ENCODE measurements at places on chromosomes 7 and 10.

DNA sequence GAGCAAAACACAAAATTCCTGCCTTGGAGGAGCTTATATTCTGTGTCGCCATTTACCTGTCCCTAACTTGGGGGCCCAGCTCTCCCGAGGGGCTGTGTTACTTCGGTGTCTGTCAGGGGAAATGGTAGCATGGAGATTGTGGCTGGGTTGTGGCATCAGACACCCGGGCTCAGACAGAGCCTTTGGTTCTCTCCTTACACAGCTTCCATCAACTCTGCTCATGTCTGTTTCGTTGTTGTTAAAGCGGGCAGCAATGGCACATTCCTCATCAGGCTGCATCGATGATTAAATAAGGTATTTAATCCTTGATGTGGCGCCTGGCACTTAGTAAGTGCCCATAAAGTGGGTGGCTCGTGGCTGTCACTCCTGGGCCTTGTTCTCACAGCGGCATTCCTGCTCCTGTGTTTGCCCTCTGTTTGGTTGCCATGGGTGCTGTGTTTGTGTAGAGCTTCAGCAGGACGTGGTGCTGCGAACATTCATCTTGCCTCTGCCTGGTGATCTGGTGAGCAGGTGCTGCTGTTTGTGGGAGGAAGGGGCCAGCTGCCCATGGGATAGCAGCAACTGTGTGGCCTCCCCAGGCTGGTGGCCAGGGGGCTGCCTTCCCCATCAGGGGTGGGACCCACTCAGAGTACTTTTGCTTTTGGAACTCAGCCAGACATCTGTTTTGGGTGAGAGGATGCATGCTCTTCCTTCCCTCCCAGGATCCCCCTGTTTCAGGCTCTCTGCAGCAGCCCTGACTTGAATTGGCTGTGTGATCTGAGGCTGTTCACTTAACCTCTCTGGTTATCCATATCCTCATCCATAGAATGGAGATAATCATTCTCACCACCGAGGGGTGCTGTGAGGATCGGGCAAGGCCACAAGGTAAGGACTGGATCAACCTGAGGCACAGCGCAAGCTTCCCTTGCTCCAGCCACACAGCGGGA is 207.2 kb upstream of the SVIL start:
- no peak for DNase-seq

DNA sequence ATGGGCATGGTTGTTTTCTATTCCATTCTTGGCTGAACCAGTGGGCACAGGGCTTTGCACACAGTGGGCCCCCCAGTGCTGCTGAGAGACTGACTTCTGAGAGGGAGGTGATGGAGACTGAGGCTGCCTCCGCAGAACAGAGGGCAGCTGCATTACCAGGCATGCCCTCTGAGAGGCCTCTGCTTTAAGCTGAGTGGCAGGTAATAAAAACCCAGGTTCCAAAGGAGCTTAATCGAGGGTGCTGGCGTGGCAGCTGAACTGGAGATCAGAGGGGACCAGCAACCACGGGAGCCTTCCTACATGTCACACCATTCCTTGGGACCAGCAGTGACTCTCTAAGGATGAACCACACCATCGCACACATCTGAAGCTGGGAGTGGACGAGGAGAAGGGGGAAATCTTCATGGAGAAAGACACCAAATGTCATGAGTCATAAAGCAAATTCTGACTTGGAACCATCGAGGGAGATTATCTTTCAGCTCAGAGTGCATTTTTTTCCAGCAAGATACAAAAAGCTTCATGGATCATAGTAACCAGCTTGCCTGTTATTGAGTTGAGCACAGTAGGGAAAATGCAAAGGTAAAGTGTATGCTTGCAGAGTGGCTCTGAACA is 24.6 kb downstream of the HIPK2 start:
- no peak for DNase-seq

GRCh38 chr7:1121476-1121875 is 33.6 kb downstream of the GPER1 start:
- DNase-seq: no peak

GRCh38 chr7:1930381-1931065 is 260.4 kb downstream of the ELFN1 start:
- DNase-seq: no peak

DNA sequence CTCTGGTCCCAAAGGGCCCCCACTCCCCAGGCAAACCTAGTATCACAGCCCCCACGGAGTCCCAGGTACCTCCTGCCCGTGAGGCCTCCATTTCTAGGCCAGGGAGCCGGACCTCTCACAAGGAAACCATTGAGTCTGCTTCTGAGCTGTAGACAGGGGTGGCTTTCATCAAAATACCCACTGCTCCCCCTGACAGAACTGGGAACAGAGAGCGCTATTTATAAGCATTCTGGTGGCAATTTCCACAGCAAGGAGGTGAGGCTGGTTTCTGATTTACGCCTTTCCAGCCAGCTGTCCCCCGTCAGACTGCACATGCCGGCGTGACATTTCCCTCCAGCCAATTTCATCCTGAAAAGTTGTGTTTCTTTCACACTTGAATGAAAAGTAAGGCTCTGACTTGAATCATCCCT is 407.5 kb upstream of the PRKCQ start:
- DNase-seq: no peak

GRCh38 chr7:111982804-111983203 is 223.4 kb downstream of the DOCK4 start:
- no peak for DNase-seq

- no peak for DNase-seq
These were observed 140.3 kb downstream of the VIPR2 start for GRCh38 chr7:159004411-159004810.

DNA sequence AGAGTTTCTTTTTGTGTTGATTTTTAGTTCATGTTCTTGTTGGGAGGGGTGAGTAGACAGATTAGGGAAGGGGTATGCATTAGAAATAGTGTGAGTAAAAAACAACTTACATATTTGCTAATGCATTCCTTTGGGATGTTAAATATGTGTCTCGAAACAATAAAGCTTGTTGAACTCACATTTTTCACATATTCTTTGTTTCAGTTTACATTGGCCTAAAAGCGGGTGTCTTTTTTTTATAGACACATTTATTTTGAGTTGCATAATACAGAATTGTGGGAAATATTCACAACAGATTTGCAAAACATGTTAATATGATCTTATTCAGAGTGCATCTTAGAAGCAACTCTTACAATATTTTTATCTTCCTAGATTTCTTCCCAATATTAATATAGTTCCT is 337.5 kb upstream of the CNTNAP2 start:
- DNase-seq: no peak

DNA sequence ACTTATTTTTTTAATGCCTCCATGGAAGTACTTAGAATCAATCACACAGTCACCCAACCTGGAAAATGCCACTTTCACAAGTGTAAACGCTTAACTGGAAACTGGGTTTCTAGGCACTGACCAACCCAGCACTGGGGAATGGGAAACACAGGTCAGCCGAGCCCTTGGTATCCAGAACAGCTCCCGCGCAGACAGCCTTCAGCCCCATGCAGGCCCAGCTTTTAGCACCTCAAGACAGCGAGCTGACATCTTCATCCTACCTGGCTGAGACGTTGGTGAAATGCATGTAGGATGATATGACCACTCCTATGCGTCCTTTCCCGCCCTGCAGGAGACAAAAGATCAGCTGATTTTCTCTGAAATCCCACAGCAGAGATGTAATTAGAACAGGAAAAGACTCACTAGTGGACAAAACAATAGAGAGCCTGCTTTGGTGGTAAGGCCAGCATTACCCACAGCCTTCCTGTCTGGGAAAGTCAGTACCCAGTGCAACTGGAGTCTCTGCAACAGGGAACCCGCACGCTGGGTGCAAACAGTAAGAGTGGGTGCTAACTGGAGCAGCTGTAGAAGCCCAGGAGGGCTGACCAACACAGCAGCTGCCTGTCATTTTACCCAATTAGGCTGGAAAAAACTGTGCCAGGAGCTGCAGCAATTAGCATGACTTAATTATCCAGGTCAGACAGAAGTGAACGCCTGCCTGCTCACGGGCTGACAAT is 153.7 kb downstream of the TNS3 start:
- DNase-seq: no peak

DNA sequence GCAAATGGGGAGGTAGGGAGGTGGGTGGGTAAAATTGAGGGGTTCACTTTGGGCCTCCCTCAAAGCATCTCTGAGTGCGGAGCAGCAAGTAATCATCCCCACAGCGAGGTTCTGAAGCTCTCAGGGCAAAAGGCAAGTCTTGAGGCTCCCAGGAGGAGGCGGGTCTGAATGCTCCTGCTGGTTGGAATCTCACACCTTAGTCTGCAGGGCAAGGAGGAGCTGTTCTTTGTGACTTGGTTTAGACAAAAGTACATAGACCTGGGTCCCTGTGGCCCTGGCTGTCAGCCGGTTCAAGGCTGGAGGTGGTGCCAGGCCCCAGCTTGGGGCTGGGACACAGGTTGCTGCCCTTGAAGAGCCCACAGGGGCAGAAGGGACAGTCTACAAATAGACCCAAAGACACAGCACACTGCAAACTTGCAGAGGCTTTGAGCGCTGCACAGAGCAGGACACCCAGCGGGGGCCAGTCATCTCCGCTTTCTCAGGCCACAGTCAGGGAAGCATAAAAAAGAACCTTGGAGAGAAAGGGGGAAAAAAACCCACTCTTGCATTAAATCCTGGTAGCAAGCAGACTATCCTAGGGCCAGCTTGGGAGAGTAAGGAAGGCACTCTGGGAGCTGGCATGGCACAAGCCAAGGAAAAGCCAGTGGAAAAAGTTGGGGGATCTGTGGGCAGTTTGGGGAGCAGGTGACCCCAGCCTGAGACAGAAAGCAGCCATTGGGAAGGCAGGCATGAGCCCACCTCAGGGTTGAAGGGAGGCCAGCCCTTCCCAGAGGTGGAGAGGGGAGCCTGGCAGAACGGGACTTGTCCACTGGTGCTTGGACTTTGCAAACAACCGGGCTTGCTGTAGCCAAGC is 926 bp upstream of the C10orf71 start:
- DNase-seq: no peak

DNA sequence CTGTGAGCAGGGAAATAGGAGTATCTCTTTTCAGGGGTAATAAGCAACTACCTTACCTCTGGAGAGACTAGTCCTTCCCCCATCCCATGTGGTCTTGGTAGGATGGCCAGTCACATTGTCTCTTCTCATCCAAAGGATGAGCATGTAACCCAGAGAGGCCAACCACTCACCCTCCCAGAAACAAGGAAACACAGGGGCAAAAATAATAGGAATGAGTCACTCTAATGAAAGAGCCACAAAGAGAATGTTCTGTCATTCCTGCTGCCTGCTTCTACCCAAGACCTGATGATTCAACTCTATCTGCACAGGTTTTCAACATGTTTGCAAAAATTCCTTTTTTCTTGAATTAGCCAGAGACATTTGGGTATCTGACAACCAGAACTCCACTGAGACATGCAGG is 99.3 kb upstream of the NFE2L3 start:
- DNase-seq: no peak

GRCh38 chr7:138483531-138483930 is 23.5 kb downstream of the TRIM24 start:
- DNase-seq: no peak

GRCh38 chr10:63169624-63170023 is 36.5 kb downstream of the NRBF2 start:
- DNase-seq: no peak

DNA sequence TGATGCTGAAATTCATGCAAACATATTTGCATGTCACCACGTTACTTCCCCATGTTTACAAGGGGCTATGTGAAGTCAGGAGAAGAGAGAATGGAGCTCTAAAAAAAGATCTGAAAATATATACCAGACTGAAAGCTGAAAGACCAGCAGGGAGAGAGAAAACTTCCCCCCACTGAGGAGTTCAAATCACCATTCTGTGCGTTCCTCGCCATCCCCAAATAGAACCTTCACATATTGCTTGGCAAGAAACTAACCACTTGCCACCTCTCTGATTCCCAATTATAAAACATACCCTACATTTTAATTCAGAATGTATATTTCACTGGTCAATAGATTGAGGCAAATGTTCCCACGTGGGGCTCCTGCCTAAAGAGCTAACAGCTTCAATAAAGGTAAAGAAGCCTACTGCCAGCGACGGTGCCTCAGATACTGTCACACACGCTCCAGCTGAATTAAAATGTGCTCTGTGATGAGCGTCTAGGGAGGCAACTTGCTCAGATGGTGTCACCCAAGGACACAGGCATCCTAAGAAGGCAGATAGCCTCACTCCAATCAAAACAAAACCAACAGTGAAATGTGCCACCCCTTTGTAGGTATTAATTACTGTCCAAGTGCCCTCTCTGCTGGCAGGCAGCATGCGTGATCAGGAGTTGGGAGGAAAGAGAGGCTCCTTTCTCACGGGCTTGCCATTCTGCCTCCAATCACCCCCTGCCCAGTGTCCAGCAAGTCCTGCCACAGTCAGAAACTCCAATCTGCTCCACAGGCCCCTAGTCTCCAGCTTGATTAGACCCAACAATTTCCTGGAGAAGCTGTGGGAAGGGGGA is 298.2 kb downstream of the GRID1 start:
- DNase-seq: no peak

- DNase-seq: no peak
These were observed 26.7 kb downstream of the SH3PXD2A start for GRCh38 chr10:103828587-103829197.

GRCh38 chr7:117993377-117994003 is 120.2 kb upstream of the CTTNBP2 start:
- no peak for DNase-seq

GRCh38 chr10:90179696-90180407 is 478.5 kb downstream of the KIF20B start:
- DNase-seq: no peak

DNA sequence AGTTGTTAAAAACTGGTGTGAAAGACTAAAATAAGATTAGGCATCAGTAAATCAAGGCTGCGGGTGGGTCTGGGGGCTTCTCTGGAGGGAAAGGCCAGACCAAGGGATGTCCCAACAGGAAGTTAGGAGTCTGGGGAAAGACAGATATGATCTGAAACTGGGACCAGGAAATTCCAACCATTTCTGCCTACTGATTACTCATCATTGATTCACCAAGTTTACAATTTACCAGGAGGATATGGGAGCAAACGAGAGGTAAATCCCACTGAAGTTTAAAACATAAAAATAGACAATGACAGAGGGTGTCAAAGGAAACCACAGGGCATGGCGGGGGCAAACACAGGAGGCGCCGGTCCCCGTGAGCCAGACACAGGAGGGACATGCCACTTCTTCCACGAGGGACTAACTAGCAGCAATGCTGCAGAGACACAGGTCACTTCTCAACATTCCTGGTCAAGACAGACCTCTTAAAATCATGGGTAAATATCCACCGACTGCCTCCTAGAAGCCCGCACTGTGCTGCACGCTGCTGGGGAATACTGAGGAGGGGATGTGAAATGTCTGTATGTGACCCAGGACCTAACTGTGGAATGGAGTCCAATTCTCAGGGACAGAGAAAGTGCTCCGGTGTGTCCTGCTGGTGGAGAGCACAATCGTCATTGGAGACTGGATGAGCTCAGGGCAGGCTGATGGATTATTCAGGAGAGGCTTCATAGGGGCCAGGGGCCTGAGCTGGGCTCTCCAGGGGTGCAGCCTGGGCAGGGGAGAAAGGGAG is 153.4 kb upstream of the KLF14 start:
- DNase-seq: no peak

DNA sequence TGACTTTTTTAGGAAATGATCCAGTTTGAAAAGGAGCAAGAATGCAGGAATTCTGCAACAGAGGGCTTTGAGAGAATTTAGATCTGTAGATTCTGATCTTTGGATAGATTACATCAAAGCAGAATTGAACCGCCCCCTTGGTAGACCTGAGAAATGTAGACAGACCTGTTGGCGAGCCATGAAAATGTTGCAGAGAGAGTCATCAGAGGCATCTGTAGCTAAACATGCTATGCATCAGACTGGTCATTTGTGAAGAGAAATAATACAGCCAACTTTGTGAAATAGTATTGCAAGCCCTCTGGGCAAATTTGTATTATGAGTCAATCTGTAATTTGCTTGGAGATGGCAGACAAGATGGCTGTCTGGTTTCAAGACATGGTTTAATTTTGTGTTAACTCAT is 4.3 kb upstream of the C1GALT1 start:
- DNase-seq: no peak

GRCh38 chr10:114565066-114565465 is 93.0 kb downstream of the ABLIM1 start:
- no peak for DNase-seq

Measured in stimulated activated CD8-positive, alpha-beta memory T cell treated with anti-CD3 and anti-CD28 coated beads, Interleukin-7, amount 100 ng/mL, for 24 hours (primary cell).